Tibial nerve (tissue), 4 donors: ENCODE measurements at places on chromosomes 4 and X. TPM values are rescaled to one million over a fixed set of nuclear protein-coding genes. Genes with fewer than 3 reads are reported as not detected.
A peak's percentile ranks its signal among the peaks of the same experiment; 100 is the strongest.

The RRH gene
- total RNA-seq = 0.22 TPM

- no peak for DNase-seq
These were observed at the start of gene CFAP47 for GRCh38 chrX:35919536-35920309. TSS of gene CFAP47 (plus strand) at chrX:35919734. CDS start at chrX:35919800, 66 bp downstream.

DNA sequence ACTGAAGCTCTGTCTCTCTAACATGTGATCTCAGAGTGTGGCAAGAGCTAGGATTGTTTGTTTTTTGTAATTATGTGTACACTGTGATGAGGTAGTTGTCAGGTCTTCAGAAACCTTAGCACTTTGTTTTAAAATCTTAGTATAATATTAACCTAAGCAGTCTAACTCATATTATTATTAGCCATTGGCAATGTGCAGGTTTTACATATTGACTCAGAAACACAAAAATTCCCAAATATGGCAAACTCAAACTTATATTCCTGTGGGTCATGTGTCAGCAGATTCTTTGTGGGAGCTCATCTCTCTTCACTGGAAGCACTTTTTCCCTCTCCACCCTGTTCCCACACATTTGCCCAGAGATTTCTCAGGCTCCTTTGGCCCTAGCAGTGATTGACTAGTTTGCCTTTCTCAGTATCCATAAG lies 8.2 kb upstream of the PWWP3B start:
- no peak for DNase-seq

- no peak for DNase-seq
These were observed 389.9 kb upstream of the EMCN start for GRCh38 chr4:100907465-100908454.

DNA sequence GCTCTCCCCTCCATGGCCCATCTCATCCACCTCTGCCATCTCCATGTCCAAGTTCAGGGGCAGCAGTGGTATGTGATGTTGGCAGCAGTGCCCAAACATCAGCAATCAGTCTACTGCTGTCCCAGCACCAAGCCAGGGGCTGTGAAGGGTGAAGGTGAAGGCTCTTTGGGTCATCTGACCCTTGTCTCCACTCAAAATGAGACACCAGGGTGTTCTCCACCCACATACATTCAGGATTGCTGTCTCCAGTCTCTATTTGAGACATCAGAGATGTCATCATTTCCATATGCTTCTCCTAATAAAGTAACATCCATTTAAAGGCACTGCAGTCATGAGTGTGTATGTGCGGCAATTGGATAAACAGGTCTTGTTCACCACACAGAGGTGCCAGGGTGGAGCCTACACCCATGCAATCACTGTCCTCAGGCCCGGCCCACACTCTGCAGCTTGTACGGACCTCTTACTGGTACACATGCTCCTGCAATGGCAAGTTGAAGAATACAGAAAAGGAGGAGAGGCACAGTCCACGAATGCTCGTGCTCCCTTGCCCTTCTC lies 22.2 kb downstream of the MAML3 start:
- DNase-seq = no peak

GRCh38 chr4:57055886-57056285 lies 54.3 kb downstream of the IGFBP7 start:
- no peak for DNase-seq

DNA sequence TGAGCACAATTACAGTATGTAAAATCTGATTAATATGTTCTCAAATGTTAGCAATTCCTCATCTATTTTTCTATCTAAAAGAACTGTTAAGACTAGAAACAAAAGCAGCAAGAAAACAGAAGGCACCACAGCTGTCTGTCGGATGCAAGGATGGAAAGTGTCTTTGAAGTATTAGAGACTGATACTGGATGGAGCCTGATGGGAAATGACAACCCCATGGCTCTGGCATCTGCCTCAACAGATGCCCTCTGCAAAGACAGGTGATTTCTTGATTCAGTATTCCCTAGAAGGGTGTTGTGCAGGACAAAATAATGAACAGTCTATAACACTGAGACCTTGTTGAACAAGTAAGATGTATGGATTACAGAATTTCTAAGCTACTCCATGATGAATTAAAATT lies 19.7 kb downstream of the LRCH2 start:
- no peak for DNase-seq

DNA sequence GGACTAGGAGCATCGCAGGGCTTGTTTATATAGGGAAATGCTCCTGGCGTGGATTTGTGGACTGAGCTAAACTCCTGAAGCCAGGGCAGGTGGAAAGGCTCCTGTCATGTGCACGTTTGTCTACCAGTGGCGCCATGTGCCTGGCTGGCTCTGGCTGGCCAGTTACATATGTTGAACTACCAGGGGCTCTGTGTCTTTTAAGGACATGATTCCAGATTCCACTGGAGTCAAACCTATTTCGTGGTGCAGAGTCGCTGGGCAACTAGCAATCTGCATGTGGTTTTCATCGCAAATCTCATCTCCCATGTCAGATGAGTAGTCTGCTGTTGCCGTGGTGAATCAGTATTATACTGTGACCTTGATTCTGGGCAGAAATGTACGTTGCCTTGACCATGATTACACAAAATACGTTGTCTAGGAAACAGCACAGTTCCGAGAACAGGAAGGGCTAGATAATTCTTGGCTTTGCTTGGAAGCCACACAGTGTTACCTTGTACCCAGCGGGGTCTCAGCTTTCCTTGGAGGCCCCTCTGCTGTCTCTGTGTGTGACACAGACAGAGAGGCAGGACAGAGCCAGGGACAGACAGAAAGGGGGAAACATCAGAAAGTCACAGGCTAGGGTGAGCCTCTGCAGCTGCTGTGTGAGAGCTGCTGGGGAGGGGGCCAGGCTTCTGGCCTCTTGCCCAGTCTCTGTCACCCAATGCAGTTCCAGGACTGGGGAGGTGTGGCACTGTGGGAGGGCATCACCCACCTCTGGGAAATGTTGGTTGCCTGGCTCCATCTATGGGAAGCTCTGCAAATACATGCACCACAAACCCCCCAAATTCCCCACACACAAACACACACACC lies 19.2 kb downstream of the PNMA6E start:
- peak; percentile 4 for DNase-seq

DNA sequence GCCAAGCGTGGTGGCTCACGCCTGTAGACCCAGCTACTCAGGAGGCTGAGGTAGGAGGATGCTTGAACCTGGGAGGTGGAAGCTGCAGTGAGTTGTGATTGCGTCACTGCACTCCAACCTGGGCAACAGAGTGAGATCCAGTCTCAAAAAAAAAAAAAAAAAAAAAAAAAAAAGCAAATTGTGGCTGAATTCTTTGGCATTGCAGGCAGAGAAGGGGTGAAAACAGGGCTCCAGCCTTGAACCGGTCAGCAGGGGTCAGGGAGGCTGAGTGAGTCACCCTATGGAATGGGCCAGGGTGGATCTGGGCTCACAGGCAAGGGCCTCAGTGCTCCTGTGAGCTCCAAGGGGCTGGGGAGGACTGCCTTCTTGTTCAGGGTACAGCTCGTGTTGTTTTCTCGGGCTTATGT lies 13.2 kb upstream of the FAM3A start:
- no peak for DNase-seq
